HFFc6 (cell line): ENCODE measurements at places on chromosomes 11 and 22. TPM values are rescaled to one million over a fixed set of nuclear protein-coding genes. Genes with fewer than 3 reads are reported as not detected.

DNA sequence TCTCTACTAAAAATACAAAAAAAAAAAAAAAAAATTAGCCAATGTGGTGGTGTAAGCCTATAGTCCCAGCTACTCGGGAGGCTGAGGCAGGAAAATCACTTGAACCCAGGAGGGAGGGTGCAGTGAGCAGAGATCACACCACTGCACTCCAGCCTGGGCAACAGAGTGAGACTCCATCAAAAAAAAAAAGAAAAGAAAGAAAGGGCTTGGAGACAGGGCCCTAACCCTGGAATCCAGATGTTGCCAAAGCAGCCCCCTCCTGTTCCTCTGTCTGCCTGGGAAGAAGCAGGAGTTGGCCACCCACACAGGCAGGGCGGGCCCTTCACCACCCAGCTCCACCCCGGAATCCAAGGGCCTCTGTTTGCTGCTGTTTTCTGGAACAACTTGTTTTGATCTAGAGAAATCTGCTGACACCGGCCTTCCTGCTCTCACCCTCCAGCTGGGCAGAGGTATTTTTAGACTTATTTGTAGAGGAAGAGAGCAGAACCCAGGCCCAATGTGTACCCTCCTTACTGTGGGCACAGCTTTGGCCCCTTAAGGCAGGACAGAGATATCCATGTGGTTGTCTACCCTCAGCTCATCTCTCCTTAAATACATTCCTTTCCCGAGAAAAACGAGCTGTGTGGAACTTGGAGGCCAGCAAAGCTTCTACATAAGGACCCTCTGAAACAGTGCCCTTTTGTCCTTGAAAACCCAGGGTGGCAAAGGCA, 2.7 kb upstream of the NEAT1 start:
- DNase-seq: peak; percentile 80

GRCh38 chr22:41819257-41819656, 13.6 kb upstream of the SREBF2 start:
- DNase-seq: no peak

Gene OR2D2
- total RNA-seq: not detected in 3 replicates

Gene GDPD4
- not detected in 3 replicates for total RNA-seq

DNA sequence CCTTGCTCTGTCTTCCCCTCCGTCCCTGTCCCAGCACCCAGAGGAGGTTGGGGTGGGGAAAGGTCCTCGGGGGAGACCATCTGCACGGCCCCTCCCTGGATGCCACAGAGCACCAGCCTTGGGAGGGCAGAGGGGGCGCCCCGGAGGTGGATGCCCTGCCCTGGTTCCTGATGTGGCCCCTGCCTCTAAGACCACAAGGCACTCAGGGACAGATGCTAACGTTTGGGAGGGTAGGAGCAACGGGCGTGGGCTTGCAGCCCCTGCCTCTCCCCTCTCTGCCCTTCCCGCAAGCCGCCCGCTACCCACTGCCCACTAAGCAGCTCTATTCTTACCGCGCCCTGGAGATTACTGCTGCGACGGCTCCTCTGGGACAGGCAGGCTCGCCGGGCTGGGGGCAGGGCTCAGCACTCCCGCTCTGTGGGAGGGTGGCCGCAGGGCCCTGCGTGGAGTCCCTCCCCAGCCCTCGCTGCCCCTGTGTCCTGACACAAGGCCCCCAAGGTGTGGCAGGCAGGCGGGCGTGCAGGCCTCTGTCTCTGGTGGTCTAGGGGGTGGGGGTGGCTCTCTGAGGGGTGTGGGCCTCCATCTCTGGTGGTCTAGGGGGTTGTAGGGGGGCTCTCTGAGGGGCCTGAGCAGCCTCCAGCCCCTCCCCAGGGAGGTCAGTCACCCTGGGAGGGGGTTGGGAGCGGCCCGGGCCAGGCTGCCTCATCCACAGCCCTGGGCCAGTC, 14.9 kb downstream of the BRSK2 start:
- no peak for DNase-seq

GRCh38 chr11:10604340-10604748, 35.9 kb upstream of the LYVE1 start:
- DNase-seq: no peak

DNA sequence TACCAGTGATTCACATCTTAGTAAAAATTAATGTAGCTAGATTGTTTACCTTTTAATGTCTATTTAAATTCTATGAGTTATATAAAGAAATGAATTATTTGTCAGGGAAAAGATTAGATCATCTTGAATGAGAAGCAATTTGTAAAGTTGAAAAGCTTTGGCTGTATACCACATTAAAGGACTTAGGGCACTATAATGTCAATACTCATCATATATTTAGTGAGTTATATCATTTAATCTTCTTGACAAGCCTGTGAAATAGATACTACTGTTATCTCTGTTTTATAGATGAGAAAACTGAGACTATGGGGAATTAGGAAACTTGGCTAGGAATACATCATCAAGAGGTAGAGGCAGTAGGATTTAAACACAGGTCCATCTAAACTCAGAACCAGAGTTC, 160.1 kb downstream of the GUCY1A2 start:
- no peak for DNase-seq

GRCh38 chr11:43944761-43945311, 2.4 kb downstream of the C11orf96 start:
- no peak for DNase-seq

- DNase-seq: peak; percentile 32
These were observed 60.2 kb downstream of the BRD1 start for GRCh38 chr22:49767355-49768062.

DNA sequence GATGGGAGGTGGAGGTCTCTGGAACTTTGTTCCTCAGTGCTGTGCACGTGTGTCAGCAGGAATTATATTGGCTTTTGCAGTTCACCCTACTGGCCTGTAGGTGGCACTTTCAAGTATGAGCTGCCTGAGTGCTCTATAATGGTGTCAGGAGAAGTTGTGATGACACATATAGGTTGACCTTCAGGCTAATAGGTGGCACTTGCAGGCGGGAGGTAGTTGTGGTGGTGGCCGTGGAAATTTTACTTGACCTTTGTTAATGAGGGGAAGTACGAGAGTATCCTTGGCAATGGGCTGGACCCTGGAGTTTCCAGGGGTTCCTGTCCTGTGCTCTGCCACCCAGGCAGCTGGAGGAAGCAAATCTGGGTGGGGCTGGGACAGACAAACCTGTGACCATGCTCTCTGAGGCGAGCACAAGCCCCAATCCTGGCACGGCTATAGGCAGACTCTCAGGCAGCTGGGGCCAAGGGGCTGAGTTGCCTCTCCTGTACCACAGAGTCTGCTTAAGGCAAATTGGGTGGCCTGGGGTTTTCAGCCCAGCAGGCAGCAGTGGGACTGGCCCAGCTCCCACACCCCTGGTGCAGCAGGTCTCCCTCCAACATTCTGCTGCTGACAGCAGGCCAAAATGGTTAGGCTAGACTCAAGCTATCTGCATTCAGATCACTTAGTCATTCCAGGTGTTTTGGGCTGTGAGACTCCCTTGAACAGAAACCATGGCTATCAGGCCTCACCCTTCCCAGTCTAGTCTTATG, 147.5 kb upstream of the CTSC start:
- DNase-seq: peak; percentile 28

Gene MISFA
- total RNA-seq: 1.8 to 2.6 TPM (median 2.5 TPM) in 3 replicates

Gene OR8G1
- total RNA-seq: not detected in 3 replicates

DNA sequence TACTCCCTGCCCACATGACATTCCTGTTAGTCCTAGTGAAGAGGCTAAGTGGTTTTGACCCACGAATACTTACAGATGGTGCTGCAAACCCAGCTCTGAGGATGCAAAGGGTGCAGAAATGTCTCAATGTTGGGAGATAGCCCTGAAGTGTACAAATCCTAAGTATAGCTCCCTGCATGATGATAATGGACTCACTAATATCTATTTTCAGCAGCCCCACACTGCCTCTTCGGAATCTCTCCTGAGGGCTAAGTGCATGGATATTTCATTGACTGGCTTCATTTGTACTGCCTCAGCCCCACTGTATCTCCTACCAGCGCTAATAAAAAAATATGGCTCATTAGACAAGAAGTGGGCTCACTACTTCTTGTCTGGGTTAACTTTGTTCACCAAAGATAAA, 114.5 kb downstream of the KIRREL3 start:
- no peak for DNase-seq

Gene C11orf71
- 2.5 to 4.8 TPM (median 2.6 TPM) in 3 replicates for total RNA-seq
